Islet precursor cell (in vitro differentiated cells): ENCODE measurements at places on chromosomes 16 and 17.

DNA sequence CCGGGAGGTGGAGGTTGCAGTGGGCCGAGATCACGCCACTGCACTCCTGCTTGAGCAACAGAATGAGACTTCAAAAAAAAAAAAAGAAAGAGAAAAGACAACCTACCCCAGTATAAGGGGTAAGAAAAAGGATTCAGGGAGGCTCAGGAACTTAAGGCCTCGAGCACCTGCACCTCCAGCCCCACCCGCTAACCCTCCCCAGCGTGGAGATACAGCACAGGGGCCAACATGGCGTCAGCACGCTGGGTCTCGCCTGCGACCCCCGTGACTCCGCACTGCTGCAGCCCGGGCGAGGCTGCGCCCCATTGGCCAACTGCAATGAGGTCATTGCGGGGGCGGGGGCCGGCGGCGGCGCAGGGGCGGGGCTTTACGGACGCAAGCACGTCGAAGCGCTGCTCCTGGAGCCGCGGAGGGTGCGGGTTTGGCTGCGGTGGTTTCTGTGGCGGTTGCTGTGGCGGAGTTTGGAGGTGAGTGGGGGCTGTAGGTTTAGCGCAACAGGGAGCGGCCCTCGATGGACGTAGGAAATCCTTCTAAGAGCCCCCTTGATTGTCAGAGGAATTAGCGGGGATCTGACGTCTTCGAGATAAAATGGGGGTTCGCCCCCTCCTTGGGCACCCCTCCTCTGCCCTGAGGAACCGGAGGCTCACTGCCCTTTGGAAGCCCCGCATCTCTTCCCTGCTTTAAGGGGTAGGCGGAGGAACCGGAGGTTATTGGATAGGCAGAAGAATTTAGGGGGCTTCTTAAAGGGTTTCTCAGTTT is at the start of gene ATP6V0A1:
ATP6V0A1 (plus strand) TSS at position 382 of the 759 bp plus-strand sequence. CDS start 2,017 bp downstream, outside the sequence.
- peak; percentile 98 for DNase-seq

DNA sequence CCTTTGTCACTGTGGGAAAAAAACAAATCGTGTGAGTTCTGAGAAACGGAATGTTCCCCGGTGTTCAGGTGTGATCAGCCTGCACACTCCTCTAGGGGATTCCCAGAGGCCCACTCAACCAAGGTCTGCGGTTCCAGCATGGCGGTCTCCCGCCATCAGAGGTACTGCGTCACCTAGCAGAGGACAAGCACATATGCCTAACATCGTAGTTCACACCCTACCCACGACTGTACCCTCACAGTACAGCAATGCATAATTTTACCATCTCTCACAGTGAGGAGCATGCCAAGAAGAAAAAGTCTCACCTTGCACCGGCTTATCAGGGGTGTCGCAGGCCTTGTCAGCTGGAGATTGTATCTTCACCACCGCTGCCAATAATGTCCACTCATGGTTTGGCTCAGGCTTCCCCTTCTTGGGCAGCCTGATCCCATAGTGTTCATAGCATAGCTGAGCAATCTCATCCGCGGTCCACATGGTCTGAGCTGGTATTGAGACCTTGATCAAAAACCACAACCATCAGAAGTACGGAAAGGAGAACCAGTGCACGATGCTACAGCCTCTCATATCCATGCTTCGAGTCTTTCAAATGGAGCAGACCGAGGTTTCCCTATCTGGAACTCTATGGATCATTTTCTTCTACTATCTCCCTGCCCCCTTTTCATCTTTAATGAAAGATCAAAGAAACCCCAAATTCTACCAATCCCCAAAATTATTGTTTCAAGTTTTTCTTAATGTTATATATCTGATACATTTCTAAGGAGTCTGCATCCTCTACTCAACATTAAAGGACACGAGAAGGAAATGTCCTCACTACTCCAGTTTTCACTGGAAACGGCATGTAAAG is 2.5 kb downstream of the ADAT1 start:
- DNase-seq: no peak

GRCh38 chr16:53545433-53545832 is 42.4 kb upstream of the AKTIP start:
- DNase-seq: no peak

GRCh38 chr17:596763-597644 is 117.6 kb downstream of the VPS53 start:
- no peak for DNase-seq

GRCh38 chr17:80619535-80620235 is 75.0 kb downstream of the RPTOR start:
- DNase-seq: peak; percentile 85

DNA sequence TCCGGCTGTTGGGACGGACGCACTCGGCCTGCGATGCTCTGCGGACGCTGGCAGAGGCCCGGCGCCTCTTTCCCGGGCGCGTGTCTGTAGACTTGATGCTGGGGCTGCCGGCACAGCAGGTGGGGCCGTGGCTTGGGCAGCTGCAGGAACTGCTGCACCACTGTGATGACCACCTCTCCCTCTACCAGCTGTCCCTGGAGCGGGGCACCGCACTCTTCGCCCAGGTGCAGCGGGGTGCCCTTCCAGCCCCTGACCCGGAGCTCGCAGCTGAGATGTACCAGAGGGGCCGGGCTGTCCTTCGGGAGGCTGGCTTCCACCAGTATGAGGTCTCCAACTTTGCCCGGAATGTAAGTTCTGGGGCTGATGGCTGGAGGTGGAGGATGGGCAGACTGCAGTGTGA is 3.5 kb downstream of the RSAD1 start:
- DNase-seq: no peak

- no peak for DNase-seq
These were observed 3.9 kb downstream of the TMEM94 start for GRCh38 chr17:75460295-75460694.

- DNase-seq: peak; percentile 68
These were observed 26.8 kb upstream of the PIK3R6 start for GRCh38 chr17:8894202-8894671.

DNA sequence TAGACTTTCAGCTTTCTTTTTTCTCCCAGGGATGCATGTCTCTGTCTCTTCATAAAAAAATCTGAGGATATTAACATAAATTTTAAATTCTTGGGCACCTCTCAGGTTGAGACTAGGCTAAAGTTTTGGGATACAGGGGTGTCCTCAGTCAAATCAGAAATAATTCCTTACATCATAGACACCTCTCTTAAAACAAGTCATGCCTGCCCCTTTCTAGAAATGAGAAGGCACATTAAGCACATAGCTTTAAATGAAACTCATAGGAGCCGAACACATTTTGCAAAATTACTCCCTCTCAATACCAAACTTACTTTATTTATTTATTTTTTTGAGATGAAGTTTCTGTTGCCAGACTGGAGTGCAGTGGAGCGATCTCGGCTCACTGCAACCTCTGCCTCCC is 67.3 kb upstream of the BCAR1 start:
- no peak for DNase-seq

GRCh38 chr16:22624038-22624799 is 113.5 kb downstream of the NPIPB5 start:
- DNase-seq: no peak

DNA sequence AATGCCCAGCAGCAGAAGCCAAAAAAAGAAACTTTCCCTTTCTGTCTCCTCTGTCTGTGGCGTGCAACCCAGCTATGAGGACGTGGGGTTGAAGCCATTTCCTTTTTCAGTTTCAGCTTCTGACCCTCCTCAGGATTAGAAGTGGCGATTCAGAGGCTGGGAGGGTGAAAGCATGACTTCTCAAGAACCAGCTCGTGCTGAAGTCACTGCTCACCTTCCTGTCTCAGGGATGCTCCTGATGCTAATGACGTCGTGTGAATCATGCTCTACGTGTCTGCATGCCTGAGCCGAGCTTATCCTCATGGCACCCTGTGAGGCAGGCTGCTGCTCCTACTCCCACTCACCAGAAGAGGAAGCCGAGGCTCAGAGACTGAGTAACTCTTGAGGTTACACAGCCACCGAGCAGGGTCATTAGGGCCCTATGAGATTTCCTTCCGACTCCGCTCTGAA is 5.7 kb upstream of the LPO start:
- peak; percentile 93 for DNase-seq

DNA sequence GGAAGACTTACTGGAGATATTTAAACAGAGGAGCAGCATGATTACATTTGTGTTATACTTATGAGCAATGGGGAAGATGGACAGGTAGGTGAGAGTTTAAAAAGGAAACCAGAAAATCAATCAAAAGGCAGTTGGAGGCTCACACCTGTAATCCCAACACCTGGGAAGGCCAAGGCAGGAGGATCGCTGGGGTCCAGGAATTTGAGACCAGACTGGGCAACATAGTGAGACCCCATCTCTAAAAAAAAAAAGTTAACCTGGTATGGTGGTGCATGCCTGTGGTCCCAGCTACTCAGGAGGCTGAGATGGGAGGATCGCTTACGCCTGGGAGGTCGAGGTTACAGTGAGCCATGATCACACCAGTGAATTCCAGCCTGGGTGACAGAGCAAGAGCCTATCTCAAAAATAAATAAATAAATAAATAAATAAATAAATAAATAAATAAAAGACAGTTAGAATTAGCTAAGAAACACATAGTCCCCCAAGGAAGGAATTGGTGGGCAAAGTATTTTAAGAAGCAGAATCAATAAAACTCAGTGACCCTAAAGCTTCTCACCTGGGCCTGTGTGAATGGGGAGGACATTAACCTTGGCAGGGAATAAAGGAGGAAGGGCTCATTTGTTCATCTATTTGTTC is 32.3 kb upstream of the TOB1 start:
- no peak for DNase-seq

DNA sequence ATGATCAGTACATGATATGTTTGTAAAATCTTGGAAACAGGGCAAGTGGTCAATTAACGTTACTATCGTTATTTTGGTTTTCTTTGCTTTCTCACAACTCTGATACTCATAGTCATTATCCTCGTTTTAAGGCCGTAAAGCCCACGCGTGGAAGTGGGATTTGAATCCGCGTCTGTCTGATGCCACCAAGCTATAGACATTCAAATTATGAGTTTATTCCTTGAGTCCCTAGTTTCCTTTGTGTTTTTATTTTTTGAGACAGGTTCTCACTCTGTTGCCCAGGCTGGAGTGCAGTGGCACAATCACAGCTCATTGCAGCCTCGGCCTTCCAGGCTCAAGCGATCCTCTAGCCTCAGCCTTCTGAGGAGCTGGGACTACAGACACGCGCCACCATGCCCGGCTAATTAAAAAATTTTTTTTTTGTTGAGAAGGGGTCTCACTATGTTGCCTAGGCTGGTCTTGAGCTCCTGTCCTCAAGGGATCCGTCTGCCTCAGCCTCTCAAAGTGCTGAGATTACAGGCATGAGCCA is 1.0 kb downstream of the DCTN5 start:
- DNase-seq: no peak

- no peak for DNase-seq
These were observed 2.2 kb downstream of the SPAG7 start for GRCh38 chr17:4965311-4965986.

DNA sequence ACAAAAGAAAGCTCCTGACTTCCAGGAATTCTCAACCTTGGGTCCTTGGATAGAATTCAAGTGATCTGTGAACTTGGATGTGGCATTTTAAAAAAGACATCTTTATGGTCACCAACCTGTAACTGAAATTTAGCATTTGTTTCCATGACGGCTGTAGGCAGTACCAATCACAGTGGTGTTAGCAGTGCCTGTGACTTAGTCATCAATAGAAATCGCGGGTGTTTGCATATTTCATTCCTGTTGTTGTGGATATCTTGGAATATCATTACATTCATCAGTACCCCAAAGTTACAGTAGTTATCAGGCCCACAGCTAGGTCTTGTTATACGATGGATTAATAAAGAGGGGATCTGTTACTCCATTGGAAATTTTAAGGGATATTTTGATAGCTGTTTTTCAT is 81.6 kb downstream of the CMIP start:
- no peak for DNase-seq

DNA sequence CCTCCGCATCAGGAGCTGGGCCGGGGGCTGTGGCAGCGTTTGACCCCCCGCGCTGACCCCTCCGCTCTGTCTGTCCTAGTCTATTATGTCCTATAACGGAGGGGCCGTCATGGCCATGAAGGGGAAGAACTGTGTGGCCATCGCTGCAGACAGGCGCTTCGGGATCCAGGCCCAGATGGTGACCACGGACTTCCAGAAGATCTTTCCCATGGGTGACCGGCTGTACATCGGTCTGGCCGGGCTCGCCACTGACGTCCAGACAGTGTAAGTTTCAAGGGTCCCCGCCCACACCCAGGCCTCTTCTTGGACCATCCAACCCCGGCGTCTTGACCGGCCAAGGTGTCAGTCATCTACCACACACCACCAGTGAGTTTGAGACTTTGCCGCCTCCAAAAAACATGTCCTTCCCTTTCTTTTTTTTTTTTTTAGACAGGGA is 548 bp downstream of the PSMB3 start:
- DNase-seq: peak; percentile 61

- no peak for DNase-seq
These were observed 56.0 kb downstream of the ABAT start for GRCh38 chr16:8730335-8730915.

DNA sequence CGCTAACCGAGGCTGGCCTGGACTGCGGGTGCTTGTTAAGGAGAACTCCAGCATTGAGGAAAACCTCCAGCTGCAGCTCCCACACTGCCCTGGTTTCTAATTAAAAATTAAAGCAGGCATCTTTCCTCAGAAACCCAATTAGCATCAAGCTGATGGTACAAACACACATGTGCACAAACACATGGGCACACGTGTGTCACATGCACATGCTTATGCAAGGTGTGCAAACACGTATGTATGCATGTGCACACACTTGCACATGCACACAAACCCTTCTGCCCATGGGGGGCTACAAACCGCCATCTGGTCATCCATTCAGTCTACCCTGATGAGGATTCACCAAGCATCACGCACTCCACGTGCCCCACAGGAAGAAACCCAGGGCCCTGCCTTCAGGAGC is 182.5 kb downstream of the ZNF423 start:
- no peak for DNase-seq

DNA sequence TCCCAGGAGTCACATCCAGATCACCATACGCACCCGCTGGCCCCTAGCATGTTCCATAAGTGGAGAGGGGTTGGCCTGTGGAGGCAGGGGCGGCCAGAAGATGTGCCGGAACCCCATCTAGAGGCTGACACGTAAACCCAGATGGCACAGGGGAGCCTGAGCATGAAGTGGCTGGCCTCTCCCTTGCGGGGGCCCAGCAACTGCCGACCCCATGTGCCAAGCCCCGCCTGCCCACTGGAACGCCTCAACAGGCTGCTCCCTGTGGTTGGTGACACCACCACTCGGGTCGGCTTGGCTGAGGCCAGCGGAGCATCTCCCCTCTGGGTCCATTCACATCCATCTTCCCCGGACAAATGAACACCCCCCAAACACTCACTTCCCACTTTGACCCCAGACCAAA is 9.5 kb downstream of the BCAR1 start:
- DNase-seq: no peak

DNA sequence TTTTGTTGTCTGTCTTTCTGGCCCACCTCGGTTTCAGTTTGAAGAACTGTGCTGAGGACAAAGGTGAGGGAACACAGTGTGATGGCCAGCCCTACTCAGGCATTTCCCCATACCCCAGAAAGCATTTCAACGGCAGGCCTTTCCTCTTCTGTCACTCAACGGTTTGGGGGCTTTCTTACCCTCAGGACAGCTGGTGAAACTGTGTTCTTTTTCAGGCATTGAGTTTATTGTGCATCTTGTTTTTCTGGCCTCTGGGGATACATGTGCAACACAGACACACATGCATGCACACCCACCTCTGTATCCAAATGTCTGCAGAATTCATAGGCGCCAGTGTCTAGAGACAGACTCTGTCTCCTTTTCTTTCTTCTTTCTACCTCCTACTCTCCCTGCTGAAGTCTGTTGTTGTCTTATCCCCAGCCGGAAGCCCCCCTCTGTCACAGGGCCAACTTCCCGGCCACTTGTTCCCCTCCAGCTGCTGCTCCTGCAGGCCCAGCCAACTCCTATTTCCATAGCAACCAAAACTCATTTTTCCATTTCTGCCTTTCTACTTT is 17.0 kb downstream of the CHD9 start:
- no peak for DNase-seq
